ENCODE measurements at places on chromosomes 6 and 20. TPM values are rescaled to one million over a fixed set of nuclear protein-coding genes. Genes with fewer than 3 reads are reported as not detected.

GRCh38 chr6:121436274-121436857 is 920 bp downstream of the GJA1 start:
- H3K36me3 ChIP-seq: no peaks in the 10 kb centered on the region
- peaks cover 13% of the 10 kb centered on the region for H3K27me3 ChIP-seq
- H3K4me3 ChIP-seq: peak overlapping the region; percentile 34
- peak overlapping the region; percentile 34 for H3K27ac ChIP-seq

- no peaks in the 10 kb centered on the region for H3K4me1 ChIP-seq
- no peak for DNase-seq
Observed at GRCh38 chr6:53581173-53581773, 36.4 kb upstream of the GCLC start.

DNA sequence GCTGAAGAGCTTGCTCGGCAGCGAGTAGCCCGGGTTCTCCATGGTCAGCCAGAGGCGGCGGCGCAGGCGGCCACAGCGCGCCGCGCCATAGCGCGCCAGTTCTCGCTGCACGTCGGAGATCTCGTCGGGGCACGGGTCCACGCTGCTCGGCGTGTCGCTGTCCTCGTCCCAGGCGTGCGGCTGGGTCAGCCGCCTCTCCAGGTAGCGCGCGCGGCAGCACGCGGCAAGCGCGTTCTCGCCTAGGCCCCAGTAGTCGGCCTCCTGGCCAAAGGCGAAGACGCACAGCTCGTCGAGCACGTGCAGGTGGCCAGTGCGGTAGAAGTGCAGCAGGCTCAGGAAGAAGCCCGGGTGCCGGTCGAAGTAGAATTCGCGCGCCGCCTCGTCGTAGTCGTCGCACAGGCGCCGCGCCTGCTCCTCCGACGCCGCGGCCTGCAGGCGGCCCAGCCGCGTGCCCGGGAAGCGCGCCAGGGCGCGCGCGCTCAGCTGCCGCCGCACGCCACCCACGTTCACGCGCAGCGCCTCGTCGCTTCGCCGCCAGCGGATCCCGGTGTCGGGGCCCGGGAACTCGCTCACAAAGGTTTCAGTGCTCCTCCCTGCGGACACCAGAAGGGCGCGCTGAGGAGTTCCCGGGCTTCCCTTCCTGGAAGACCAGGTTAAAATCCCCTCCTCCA is 2.7 kb downstream of the KCNS1 start:
- DNase-seq: peak; percentile 36
- H3K27ac ChIP-seq: no peak overlapping the region
- no peaks in the 10 kb centered on the region for H3K4me1 ChIP-seq
- no peaks in the 10 kb centered on the region for H3K36me3 ChIP-seq

GRCh38 chr20:62603021-62603906 is 39.0 kb upstream of the SLCO4A1 start:
- no peaks in the 10 kb centered on the region for H3K27me3 ChIP-seq
- H3K36me3 ChIP-seq: no peaks in the 10 kb centered on the region
- DNase-seq: peak; percentile 31
- peaks cover 10% of the 10 kb centered on the region for H3K4me1 ChIP-seq
- H3K4me3 ChIP-seq: no peak overlapping the region

DNA sequence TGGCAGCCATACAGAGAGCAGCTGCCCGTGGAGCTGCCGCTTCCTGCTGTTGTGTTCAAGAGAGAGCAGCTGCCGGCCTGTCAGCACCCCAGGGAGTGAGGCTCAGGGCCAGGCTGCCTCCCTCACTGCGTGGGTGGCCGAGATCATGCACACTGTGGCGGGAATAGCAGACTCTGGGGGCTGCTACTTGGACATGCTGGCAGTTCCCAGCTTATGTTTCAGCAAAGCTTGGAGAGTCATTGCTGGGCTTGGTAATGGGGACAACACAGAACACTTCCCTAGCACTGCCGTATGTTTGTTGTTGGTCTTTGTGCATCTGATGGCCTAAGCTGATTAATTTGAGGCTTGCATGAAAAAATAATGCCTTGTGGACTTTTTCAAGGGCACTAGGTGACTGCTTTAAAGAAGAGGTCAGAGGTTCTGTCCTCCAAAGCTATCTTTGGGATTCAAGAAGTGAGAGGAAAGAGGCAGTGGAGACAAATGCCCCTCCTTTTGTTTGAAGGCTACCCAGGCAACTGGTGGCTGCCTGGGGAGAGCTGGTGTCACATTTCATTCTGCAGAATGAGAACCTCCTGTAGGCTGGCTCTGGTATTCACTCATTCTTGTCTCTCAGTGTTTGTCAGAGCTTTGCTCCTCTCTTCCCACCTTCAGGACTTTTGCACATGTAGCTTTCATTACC is 18.8 kb downstream of the MRAP2 start:
- no peak overlapping the region for H3K27ac ChIP-seq
- H3K36me3 ChIP-seq: no peaks in the 10 kb centered on the region
- DNase-seq: no peak
- H3K4me1 ChIP-seq: no peaks in the 10 kb centered on the region
- H3K4me3 ChIP-seq: no peak overlapping the region
- H3K27me3 ChIP-seq: no peaks in the 10 kb centered on the region

- H3K27ac ChIP-seq: no peak overlapping the region
- DNase-seq: no peak
- no peaks in the 10 kb centered on the region for H3K27me3 ChIP-seq
- no peaks in the 10 kb centered on the region for H3K36me3 ChIP-seq
- no peaks in the 10 kb centered on the region for H3K4me1 ChIP-seq
- no peak overlapping the region for H3K4me3 ChIP-seq
Observed at GRCh38 chr6:9308284-9308683, 872.9 kb upstream of the SLC35B3 start.

Gene PGBD1
- total RNA-seq: 2.0 TPM

Gene DEFB132
- total RNA-seq: not detected

Gene C6orf141
- total RNA-seq: 10.4 TPM

Gene PTCRA
- total RNA-seq: not detected
